ENCODE measurements at places on chromosomes 7 and 10. TPM values are rescaled to one million over a fixed set of nuclear protein-coding genes. Genes with fewer than 3 reads are reported as not detected.

DNA sequence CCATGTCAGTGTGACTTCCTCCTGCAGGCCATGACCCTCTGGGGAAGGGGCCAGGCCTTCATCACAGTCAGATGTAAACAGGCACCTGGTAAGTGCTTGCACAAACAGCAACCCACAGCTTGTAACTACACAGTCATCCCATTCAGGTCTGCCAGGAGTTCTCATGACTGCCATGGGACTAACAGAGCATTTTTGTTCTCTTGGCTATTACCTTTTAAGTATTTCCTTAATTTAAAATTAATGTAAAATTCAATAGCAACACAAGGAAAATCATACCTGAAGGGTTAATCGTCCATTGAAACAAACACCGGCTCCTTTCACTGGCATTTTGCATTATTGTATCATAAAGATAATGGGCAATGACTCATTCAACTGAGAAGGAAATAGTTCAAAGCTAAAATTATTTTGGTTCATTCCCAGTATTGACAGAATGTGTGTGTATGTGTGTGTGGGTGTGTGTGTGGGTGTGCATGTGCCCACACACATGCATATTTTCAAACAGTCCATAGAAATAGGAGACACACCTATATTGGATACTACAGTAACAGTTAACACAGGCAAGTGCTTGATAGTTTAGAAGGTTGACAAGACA lies 307.9 kb downstream of the WDR11 start:
- DNase-seq = peak; percentile 27

GRCh38 chr7:100080907-100081534 lies 502 bp downstream of the ZNF3 start:
- no peak for DNase-seq

- DNase-seq = no peak
These were observed 171.7 kb downstream of the LSM5 start for GRCh38 chr7:32318300-32319011.

Gene FKBP6
- polyA plus RNA-seq = 0.28 TPM

GRCh38 chr10:18145652-18146051 lies 5.4 kb downstream of the CACNB2 start:
- DNase-seq = no peak

- no peak for DNase-seq
These were observed 153.0 kb downstream of the DIP2C start for GRCh38 chr10:536371-536925.

Gene TMEM176B
- polyA plus RNA-seq = 112 TPM

GRCh38 chr10:56646329-56647111 lies 285.5 kb upstream of the ZWINT start:
- DNase-seq = peak; percentile 14

GRCh38 chr7:49295146-49295545 lies 370.8 kb downstream of the CDC14C start:
- no peak for DNase-seq

- DNase-seq = peak; percentile 84
These were observed 149.4 kb upstream of the ZMIZ1 start for GRCh38 chr10:78919181-78919966.

DNA sequence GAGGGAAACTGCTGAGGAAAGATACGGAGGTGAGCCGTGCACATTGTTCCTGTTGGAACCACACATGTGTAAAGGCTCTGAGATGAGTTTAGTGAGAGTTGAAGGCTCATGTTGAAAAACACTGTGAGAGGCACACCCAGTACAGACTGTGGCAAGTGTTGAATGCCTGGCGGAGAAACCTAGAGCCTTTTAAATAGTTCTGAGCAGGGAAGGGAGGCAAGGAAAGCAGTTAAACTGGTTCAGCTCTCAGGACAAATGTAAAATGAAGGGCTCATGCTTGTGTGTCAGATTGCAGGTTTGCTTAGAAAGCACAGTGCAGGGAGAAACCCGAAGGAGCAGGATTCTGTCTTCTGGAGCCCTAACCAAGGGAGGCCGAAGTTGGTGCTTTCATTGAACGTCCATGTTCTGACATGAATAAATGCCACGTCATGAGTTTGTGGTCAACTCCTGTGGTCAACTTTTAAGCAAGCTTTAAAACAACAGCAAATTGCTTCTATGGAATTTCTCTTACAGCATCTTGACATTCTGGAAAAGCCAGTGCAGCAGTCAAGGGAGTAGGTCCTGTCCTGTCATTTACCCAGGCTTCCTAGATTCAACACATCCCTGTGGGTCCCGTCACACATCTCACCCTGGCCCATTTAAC lies 650.9 kb upstream of the GALNT17 start:
- no peak for DNase-seq

GRCh38 chr7:55016746-55017090 lies 2.1 kb upstream of the EGFR start:
- no peak for DNase-seq

DNA sequence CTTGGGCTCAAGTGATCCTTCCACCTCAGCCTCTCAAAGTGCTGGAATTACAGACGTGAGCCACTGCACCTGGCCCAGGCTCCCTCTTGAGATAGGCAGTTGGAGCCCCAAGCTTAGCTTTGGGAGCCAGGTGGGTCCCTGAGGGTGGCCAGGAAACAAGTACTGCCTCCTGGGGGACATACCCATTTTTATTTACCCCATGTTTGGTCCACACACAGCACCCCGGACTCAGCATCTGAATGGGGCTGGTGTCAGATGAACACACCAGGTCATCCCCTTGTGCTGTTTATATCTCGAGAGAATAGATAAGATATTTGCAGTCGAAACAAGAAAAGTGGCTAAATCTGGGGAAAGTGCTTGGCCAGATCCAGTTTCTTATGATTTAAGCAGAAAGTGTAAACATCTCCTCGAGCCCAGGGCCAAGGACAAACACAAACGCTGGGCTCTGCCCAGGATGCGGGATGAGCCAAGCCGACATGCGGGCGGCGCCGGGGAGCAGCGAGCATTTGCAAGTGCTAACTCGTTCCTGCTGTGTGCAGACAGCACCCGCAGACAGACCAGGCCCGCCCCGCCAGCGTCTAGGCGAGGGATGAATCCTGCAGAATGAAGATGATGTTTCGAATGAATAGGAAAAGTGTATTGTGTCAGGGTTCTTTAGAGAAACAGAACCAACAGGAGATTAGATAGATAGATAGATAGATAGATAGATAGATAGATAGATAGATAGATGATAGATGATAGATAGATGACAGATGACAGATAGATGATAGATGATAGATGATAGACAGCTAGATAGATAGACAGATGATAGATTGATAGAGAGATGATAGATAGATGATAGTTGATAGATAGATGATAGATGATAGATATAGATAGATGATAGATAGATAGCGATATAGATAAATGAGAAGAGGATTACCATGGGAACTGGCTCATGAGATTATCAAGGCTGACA lies 44.4 kb upstream of the OCM2 start:
- DNase-seq = no peak

DNA sequence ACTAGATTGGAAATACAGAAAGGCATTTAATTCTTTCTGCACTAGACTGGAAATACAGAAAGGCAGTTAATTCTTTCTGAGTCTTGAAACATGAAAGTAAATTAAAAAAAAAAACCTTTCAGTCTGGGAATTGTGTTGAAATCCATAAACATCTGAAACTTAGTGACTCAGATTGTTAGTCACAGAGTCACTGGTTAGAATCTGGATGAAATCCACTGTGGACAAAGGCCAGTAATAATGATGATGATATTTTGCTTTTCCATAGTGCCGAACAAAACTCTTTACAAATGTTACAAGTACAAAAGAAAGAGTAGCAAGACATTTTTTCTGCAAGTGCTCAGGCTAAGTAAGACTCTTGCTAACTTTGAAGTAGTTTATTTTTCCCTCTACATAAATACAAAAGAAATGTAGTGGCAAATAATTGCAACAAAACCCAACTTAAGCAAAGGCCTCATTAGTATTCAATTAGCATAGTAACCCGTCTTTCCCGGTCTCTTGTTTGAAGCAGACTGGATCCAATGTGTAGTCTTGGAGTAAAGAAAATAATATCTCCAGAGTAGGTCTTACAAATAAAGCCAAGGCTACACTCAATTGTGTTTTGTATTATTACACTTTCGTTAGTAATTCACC lies 5.8 kb upstream of the PRTFDC1 start:
- DNase-seq = no peak

Gene CRYGN
- 3.7 TPM for polyA plus RNA-seq

Gene SFRP5
- polyA plus RNA-seq = not detected

DNA sequence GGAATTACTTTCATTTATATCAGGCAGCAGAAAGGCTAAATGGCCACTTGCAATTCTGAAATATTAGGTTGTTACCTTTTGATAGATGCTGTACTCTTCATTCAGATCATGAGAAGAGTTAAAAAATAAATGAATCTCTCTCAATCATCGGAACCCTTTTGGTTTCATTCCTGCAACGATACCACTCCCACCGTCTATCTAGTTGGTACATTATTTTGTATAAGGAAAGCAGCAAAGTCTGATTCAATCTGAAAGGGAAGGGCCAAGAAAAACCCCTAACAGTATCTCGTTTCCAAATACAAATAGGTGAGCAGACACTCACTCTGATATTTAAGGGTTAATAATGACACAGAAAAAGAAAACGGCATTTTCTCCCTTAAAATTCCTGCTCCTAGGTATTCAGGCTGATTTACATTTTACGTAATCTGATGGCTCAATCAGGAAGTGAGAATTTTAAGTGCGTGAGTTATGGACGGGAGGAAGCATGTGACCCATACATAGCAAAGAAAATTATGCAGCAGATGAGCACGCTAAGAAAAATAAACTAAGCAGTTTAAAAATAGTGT lies 209.4 kb upstream of the KLF14 start:
- no peak for DNase-seq

Gene TLX1
- polyA plus RNA-seq = 0.11 TPM

Gene CACNB2
- polyA plus RNA-seq = 6.1 TPM

Gene ACSM6
- 0.23 TPM for polyA plus RNA-seq

DNA sequence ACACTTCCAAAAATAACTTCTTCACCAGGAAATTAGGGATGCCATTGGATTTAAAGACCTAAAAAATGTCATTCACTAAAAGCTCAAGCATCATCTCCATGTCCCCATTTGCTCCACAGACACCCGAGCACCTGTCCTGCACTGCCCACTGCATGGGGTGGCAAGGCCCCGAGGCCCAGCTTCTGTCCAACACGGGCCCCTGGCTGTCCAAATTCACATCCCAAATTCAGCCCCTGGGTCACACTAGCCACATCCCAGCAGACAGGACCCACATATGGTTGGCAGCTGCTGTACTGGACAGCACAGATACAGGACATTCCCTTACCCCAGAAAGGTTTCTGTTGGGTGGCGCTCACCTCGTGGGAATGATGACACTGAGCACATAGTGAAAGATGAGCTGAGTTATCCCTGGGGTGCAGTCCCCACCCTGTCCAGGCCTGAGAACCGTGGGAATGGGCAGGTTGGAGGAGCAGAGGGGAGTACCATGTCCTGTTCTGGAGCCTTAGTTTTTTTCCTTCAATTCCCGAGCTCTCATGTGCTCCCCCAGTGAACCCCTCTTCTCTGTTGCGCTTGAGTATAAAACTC lies 55.3 kb downstream of the CSGALNACT2 start:
- DNase-seq = no peak

DNA sequence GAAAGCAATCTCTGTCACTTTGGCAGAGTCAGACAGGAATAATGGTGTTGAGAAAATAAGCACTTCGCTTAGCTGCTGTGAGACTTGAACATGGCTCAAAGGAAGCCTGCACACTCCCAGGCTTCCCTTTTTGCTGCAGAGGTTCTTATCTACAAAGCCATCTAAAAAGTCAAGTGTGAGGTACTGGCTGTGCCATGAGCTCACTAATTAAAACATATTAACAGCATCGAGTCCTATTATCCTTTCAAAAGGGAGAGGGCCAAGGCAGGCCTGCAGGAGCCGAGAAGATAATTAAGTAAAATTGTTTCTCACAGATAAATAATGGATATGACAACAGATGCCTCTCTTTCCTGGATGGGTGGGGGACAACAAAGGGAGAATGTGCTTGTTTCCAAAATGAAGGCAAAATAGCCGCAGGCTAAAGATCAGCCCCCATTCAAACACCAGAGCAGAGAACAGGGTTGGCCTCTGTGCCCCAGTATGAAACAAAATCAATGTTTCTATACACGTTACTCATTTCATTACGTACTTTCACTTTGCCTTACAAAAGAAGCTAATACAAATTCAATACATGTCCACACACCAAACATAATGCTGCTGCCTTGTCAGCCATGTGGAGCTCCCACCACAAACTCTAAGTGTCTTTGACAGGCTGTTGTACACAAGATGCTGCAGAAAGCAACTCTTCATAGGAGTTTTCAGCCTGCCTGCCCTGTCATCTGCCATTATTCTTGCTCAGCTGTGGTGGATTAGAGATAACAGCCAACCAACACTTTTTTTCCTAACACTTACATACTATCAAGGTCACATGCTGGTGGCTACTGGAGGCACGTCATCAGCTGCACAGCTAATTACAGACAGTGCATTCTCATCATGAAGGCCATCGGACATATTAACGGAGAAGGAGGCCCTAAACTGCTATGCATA lies 55.3 kb downstream of the ELAPOR2 start:
- DNase-seq = no peak

GRCh38 chr10:77959384-77959783 lies 32.8 kb upstream of the DLG5 start:
- DNase-seq = no peak

Gene FANK1
- 11.7 TPM for polyA plus RNA-seq

DNA sequence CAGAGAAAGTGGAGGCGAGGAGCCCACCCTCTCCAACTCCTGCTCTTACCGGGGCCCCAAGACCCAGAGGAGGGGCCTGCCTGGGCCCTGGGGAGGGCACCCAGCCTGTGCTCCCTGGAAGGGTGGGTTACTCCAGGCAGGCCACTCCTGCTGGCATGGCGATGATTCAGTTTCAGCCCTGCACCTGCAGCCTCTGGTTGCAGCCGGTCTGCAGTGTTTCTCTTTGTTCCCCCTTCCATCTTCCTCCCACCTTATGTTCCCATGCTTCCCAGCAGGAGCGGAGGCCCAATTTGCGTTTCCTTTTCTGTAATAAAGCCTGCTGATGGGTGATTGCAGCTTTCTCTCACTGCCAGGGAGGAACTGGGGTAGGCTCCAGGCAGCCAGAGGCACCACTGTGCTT lies 53.2 kb upstream of the FAM20C start:
- no peak for DNase-seq

GRCh38 chr7:47088329-47089067 lies 493.4 kb downstream of the TNS3 start:
- DNase-seq = peak; percentile 54

- peak; percentile 82 for DNase-seq
These were observed 27.5 kb downstream of the PVRIG start for GRCh38 chr7:100247152-100247757.

Gene LIPM
- not detected for polyA plus RNA-seq

GRCh38 chr10:76306856-76307255 lies 875.4 kb downstream of the LRMDA start:
- no peak for DNase-seq

Gene PTF1A
- not detected for polyA plus RNA-seq

DNA sequence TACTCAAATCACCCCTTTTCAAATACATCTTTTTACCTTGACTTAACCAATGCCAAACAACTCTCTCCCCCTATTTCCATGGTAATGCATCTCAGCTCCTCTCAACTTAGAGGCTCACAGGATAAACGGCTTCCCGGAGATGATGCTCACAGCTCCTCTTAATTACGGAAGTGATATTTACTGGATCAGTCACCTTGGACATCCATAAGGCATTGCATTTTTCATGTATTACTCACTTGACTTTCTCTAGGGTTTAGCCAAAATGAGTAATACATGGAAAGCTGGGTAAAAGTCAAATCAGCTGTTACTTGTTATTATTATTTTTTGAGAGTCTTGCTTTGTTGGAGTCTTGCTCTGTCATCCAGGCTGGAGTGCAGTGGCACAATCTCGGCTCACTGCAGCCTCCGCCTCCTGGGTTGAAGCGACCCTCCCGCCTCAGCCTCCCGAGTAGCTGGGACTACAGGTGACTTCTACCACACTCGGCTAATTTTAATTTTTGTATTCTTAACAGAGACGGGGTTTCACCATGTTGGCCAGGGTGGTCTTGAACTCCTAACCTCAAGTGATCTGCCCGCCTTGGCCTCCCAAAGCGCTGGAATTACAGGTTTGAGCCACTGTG lies 73.3 kb upstream of the RHEB start:
- DNase-seq = no peak
